Stimulated activated CD4-positive, alpha-beta T cell treated with anti-CD3 and anti-CD28 coated beads, Interleukin-1b, Interleukin-23, amount 100 ng/mL, for 1 hour (primary cell): ENCODE measurements at places on chromosomes 16 and 17.

- no peak for DNase-seq
These were observed 10.8 kb upstream of the MTMR4 start for GRCh38 chr17:58525239-58525638.

- no peak for DNase-seq
These were observed 199.5 kb upstream of the PMFBP1 start for GRCh38 chr16:72371307-72372086.

DNA sequence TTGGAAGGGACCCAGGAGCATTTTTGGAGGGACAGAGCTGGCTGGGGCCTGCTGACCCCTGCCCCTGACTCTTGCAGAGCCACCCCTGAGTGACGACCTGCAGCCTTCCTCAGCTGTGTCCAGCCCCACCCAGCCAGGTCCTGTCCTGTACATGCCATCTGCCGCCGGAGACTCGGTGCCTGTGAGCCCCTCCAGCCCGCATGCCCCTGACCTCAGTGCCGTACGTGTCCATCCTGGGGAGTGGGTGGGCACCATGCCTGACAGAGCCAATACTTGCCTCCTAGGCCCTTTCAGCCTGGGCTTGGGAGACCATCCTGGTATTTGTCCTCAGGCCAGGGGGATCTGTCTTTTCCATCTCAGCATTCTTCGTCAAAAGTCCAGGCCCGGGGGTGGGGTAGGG is 27.5 kb downstream of the UNC13D start:
- no peak for DNase-seq

- DNase-seq: no peak
These were observed 26.8 kb downstream of the RNF157 start for GRCh38 chr17:76213491-76213890.

DNA sequence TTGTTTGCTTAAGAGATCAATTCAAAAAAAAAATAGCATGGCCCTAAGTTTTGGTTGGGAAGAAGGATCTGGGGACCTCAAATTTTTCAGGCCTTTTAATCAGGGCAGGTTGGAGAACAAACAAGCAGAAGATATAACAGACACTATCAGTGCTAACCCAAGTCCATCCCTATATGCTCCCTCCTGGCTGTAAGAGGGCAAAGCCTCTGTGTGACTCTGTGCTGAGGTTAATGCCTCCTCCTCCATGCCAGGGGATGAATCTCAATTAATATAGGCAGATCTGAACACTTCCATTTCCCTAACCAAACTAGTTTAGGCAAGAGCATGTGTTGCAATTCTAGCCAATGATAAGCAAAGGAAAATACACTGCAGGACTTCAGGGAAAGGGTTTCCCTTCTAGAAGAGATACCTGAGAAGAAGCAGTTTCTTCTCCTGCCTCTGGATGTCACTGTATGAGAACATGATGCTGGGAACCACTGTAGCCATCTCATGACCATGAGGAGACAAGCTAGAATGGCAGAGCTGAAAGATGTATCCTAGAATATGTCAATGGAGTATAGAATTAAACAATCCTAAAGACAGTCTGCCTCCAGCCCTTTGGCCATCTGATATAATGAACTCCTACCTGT is 76.0 kb downstream of the CHD9NB start:
- DNase-seq: no peak

- DNase-seq: no peak
These were observed 80.5 kb downstream of the KSR1 start for GRCh38 chr17:27536781-27537180.

DNA sequence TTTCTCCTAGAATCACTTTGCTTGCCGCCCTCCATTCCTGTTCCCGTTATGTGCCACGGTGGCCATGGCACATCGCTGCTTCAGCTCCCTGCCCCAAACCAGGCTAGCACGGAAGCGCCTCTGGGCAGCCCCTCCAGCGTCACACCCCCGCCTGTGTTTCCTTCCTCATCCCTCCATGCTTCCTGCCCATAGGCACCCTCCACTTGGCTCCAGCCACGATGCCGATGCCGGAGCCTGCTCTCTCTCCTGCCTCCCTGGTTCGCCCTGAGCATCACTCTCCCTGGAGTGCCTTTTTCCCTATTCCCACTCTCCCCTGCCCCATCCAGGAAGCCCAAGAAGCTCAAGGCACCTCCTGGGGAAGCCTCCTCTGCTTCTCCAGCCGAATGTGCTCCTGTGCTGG is 3.2 kb upstream of the ARHGAP23 start:
- DNase-seq: no peak

DNA sequence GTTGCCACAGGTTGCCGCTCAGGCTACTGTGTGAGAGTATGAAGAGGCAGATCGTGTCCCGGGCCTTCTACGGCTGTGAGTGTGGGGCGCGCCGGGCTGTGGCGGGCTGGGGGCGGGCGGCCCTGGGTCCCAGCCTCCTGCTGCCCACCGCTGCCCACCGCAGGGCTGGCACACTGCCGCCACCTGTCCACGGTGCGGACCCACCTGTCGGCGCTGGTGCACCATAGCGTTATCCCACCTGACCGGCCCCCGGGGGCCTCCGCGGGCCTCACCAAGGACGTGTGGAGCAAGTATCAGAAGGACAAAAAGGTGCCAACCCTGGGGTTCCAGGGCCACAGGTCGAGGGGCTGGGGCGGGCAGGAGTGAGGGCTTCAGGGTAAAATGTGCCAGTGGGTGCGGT is 28.7 kb downstream of the MNT start:
- no peak for DNase-seq

DNA sequence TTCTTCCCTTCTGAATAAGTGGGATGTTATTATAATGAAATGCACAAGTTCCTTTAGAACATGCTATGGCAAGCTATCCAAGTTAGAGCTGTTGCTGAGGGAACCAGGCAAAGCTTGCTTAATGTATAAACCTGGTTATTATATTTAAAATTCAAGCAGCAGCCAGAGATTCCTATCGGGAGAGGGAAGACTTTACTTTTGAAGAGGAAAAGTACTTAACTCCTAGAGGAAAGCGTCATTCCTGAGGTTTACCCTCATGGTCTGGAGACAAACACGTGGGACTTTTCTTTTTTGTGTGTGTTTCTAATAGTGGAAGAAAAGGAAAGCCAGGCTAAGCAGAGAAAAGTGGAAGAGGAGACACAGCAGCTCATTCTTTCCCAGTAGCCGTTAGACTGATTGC is 39.9 kb upstream of the MYH10 start:
- no peak for DNase-seq

- no peak for DNase-seq
These were observed 668 bp downstream of the MMP15 start for GRCh38 chr16:58026139-58026704.

GRCh38 chr17:12665263-12666210 is at the start of gene MYOCD:
Gene MYOCD, plus strand, starts transcription at chr17:12665890. Its CDS starts 299 bp downstream, at chr17:12666189.
- no peak for DNase-seq

DNA sequence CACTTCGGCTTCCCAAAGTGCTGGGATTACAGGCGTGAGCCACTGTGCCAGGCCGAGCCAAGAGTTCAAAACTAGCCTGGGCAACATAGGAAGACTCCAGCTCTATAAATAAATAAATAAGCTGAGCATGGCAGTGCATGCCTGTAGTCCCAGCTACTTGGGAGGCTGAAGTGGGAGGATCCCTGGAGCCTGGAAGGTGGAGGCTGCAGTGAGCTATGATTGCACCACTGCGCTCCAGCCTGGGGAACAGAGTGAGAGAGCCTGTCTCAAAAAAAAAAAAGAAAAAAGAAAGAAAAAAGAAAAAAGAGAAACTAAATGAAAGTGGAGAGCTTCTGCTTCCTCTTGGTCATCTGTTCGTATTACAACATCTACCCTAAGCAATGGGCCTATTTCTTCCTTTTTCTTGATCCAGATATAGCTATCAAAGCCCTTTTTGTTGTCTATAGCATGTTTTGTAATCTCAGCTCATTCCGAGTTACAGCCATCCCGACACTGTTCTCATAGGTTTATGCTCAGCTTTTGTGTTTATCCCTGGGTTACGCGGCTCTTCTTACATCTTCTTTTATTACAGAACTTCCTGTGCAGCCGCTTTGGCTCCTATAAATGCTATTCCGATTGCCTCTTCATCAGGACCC is 14.1 kb upstream of the MAPK3 start:
- DNase-seq: no peak

GRCh38 chr16:80994451-80994850 is 12.2 kb downstream of the CMC2 start:
- DNase-seq: no peak

DNA sequence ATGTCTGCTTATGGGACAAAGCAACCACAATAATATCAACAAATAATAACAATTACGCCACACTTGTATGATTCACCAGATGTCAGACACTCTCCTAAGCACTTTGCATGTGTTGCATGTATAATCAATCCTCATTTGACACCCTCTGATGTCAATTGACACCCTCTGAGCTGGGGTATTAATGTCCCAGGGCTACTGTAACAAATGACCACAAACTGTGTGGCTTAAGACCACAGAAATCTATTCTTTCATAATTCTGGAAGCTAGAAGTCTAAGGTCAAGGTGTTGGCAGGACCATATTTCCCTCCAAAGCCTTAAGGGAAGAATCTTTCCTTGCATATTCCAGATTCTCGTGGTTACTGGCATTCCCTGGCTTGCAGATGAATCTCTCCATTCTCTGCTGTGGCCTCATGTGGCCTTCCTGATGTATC is 112.7 kb downstream of the NPIPB5 start:
- no peak for DNase-seq

DNA sequence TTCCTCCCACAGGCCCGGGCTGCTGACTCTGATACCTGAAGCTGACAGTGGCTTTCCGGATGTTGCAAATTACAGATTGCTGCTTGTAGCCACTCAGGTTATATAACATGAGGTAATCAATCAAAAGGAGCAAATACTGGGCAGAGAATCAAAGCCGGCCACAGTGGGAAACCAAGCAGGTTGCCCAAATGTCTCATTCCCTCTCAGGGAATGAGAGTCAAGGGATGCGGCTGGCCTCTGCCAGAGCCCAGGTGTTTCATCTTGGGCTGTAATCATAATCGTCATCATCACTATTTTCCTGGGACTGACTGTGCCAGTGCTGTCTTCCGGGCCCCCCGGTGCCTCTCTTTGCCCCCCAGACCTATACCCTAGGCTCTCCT is 292.4 kb upstream of the FOXF1 start:
- no peak for DNase-seq

DNA sequence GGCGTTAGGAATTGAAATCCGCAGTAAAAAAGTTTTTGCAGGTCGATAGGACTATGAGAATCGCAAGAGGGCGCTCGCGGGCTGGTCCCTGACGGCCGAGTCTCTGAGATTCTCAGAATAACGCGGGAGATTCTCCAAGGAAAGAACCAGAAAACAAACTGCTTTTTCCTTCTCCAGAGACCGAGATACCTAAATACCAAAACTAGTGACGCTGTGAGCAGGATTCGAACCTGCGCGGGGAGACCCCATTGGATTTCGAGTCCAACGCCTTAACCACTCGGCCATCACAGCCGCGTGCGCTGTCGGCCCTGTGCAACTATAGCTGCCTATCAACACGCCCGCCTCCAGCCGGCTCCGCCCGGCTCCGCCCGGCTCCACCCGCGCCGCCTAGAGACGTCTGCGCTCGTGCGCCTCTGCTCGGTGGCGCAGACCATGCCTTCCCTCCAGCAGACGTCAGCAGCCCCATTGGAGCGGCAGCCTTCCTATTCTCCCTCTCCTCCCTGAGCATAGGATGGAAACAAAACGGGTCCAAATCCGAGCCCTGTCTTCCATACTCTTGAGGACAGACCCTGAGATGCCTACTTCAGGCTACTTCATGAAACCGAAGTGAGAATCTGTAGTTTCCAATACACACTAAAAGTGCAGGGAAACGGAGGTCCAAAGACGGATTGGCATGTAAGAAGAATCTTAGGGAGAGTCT is 13.4 kb downstream of the PER1 start:
- peak; percentile 96 for DNase-seq

DNA sequence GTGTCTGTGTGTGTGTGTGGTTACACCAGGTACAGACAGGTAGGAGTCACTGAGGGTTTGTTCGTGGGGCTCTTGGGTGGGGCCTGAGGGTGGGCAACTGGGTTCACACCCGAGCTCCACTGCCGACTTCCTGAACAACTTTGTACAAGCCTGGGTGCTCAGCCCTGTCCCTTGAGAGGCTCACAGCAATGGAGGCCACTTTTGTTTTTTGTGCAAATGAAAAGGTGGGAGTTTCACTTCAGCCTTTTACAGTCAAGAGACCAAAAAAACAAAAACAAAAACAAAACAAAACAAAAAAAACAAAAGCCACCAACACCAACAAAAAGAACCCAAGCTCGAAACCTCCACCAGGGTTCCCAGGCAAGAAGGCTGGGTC is 2.4 kb downstream of the RHBDF2 start:
- no peak for DNase-seq

DNA sequence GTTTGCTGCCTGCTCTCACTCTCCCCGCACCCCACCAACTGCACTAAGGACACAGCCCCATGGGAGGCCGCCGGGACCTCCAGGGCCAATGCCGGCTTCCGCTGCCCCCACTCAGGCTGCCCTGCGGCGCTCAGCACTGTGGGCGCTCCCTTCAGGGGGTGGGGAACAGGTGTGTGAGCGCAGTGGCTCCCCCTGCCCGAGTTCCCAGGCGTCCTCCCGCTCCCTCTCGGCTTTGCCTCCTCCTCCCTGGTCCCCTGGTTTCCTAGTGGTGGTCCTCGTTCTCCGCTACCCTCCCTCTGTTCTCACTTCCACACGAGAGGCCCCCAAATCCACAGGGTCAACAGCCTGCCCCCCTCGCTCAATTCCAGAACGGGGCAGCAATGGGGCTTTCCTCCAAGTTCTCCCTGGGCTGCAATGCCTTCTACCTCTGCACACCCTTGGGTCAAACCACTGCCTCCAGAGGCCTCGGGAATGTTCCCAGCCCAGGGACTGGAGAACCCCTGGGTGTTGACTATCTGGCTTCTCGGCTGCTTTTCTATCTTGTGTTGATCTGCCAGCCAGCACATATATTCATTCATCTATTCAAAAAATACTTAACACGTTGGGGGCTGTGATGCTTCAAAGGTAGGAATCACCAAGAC is 9.9 kb downstream of the FOXJ1 start:
- no peak for DNase-seq

DNA sequence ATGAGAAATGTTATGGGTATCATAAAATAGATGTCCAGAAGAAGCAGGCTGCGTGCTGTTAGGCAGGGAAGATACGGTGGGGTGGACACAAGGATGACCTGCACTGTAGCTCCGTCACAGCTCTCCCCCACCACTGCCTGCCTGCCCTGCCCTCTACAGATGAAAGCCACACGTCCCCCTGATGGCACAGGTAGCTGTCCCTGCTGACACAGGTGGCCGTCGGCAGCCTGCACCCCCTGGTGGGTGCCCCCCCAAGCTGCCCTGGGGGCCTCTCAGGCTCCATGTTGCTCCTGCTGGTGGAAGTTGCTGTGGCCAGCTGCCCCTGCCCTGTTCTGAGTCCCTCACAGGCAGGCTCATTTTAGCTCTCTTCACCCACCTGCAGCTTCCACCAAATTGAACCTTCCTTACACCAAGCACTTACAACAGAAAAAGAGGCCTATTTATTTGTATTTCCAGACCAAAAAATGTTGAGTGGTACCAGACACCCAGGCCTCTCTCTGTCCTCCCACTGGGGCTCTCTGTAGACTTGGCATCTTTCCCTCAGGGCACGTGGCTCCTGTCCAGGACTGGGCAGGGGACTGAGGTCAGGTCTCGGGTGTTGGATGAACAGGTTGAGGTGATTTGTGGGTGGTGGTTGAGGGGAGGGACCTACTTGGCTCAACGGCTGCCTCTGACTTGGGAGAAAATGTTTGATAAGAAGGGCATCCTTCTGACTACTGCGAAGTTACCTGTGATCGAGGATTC is 50.1 kb upstream of the CACNG5 start:
- DNase-seq: no peak

GRCh38 chr17:68273722-68274121 is 17.2 kb downstream of the SLC16A6 start:
- DNase-seq: no peak
